ENCODE measurements at places on chromosomes 2 and 18.

DNA sequence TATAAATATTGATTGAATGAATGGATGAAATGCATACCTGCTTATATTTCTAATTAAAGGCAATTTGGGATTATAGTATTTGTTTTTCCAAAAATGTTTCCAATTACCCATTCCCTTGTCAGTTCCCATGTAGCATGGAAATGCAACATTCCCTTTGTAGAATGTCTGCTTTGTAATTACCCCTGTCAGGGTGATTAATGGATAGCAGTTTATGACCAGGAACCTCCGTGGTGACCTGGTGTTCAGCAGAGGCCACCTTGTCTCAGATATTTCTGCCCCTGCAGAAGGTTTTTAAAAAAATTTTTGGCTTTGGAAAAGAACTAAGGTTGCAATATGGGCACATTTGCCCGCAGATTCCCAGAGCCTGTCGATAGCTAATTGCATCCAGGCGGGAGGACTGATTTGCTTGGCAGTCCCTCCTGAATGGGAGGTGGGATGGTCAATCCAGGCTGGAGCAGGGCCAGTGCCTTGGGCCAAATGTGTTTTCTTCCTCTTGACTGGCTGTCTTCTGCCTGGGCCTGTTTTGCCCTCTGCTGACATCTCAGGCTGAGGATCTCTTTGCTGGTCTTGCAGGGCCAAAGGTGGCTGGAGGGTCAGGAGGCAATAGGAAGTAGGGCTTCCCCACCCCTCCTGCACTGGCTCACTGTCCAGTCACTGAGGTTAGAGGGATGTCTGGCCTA, 82.1 kb downstream of the TMEM182 start:
- DNase-seq: no peak

DNA sequence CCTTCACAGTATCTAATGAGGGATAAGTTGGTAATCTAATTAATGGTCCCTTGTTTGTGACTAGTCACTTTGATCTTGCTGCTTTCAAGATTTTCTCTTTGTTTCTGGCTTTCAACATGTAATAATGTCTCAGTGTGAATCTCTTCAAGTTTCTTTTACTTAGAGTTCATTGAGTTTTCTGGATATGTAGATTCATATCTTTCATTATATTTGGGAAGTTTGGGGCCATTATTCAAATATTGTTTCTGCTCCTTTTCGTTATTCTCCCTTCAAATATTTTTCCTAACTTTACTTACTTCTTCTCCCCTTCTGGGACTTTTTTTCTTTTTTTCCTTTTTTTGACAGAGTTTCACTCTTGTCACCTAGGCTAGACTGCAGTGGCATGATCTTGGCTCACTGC, 21.1 kb upstream of the NAPG start:
- no peak for DNase-seq

GRCh38 chr2:181054256-181054655, 73.9 kb downstream of the UBE2E3 start:
- no peak for DNase-seq

DNA sequence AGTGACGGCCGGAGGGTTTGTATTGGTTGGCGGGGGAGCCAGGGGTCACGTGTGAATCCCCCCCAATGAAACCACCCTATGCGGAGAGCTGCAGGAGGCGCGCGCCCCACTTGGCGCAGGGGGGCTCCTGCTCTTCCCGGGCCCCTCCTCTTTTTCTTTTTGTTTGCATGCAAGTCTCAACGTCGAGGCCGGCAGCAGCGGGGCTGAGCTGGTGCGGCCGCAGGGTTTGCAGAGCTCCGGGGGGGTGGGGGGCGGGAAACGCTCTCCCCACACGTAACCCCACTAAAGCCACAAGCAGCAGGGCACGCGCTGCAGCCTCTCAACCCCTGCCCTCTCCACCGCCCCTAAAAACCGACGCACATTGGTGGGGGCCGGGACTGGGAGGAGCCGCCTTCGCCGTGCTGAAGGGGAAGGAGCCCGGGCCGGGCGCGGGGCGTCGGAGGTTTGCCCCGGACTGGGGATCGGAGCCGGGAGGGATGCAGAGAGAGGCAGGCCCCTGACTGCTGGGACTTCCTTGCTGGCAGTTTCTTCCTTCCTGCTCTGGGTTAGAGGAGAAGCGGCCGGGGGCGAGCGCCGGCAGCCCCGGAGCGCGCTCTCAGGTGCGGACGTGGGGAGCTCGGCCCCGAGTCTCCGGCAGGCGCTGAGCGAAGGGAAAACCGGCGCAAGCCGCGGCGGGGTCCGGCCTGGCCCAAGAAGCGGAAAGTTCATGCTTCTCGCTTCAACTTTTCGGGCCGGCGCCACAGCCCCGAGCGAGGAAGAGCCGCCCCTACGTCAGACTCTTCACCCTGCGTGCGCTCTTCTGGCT, 864 bp downstream of the LBH start:
- DNase-seq: peak; percentile 85

- DNase-seq: no peak
Measured at GRCh38 chr2:52686935-52687334, 1080.7 kb upstream of the CHAC2 start.

GRCh38 chr2:120438301-120439066, 92.5 kb downstream of the INHBB start:
- no peak for DNase-seq

- no peak for DNase-seq
Measured at GRCh38 chr18:80167331-80167730, 58.3 kb downstream of the ADNP2 start.

Measured in CD4-positive, alpha-beta T cell treated with Interleukin-17A for 1 hour (primary cell).